ENCODE measurements at places on chromosomes 5 and 9.

GRCh38 chr9:126411948-126412284 is 85.3 kb downstream of the MVB12B start:
- DNase-seq = no peak

DNA sequence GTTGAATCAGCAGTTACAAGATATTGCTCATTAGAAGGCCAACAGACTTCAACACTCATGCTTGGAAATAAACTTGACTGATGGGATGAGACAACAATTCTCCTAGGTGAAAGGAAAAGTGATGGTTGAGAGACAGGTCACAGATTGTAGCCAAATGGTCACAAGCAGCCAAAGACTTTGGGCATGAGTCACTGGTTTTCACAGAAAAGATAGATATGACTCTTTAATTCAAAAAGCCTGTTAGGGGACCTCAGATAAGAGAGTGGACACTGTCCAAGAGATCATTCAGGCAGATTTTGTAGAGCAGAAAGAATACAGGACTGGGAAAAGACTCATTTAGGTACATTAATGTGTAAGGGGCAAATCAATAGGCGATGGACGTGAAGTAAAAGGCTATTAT is 982.5 kb downstream of the MAT2B start:
- DNase-seq = no peak

DNA sequence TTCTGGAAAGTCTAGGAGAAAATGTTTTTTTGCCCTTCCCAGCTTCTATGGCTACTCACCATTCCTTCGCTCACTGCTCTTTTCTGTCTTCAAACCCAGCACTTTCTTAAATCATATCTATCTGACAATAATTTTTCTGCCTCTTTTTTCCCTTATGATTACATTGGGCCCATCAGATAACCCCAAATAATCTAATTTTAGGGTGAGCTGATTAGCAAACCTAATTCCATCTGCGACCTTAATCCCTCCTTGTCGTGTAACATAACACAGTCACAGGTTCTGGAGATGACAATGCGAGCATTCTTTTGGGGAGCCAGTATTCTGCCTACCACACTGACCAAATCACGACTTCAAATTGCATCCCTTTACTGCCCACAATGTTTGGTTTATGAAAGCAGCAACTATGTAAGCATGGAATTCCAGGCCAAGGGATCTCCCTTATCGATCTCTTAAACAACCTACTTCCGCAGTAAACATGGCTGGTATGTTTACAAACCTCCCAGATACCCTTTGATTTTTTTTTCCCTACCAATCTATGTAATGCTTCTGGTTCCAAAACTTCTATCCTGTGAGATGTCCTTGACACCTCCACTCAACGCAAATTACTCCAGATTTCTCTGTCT is 2122.2 kb downstream of the MAT2B start:
- no peak for DNase-seq

DNA sequence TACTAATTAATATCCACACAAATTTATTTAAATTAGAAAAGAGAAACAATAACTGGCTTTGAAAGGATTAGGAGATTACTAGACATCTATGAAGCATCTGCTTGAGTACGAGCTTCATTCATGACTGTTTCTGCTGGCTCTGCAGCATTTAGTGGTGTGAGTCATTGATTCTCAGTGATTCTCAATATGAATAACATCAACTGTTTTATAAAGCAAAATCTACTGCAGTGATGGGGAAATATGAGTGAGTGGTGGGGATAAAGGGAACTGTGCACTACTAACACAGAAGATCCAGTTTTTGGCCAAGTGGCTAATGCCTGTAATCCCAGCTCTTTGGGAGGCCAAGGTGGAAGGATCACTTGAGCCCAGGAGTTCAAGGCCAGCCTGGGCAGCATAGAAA is 8.4 kb downstream of the FNBP1 start:
- no peak for DNase-seq

DNA sequence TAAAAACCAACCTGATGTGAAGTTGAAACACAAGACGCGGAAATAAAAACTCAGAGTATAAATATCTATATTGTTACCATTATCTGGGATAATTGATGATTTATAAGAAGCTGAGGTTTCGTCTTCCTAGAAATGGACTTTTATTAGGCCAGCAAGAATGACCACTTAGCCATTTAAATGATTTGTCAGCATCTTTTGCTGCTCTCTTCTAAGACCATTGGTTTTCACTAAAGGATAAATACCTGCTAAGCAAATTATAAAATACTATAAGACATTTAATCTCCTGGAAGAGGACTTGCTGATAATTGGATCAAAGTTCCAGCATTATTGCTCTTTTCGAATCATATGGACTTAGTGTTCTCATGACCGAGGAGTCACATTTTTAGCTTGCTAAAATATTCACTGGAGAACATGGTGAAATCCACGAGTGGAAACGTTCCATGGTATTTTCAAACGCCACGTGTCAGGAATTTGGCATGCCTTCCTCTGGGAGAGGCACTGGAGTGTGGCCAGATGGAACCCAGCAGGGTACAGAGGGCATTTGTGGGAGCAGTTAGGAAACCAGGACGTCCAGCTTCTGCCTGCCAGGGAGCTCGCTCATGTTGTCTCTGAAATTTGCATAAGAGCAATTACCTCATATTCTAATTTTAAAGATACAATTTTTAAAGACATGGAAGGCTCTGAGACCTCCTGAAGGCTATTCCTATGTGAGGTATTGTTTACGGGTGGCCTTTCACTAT is 43.1 kb downstream of the TNFAIP8 start:
- no peak for DNase-seq

DNA sequence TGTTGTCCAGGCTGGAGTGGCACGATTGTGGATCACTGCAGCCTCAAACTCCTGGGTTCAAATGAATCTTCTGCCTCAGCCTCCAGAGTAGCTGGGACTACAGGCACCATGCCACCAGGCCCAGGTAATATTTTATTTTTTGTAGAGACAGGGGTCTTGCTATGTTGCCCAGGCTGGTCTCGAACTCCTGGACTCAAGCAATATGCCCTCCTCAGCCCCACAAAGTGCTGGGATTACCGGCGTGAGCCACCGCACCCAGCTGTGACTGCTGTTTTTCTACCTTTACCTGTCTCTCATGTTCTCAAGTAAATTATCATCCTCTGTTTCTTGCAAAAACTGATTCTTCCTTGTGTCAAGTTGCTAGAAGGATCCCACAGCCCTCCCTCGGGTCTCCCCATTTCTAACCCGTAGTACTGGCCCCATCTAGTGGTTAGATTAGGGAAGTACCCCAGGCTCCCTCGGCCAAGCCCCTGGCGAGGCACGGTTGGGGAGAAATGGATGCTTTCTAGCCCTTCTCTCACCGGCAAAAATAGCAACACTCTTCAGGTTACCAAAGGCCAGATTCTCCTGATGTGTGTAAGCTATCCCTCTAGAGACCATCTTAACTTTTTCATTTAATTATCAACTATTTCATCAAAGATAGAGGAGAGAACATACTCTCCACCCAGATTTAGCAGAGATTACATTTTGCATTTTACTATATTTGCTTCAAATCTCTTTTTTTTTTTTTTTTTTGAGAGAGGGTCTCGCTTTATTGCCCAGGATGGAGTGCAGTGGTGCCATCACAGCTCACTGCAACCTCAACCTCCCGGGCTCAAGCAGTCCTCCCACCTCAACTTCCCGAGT is 19.2 kb upstream of the TOR1B start:
- peak; percentile 39 for DNase-seq

GRCh38 chr5:169838688-169839087 is 141.6 kb downstream of the INSYN2B start:
- DNase-seq = no peak

GRCh38 chr5:157821822-157822622 is 36.9 kb downstream of the CLINT1 start:
- DNase-seq = no peak

GRCh38 chr9:13377171-13377925 is 97.9 kb upstream of the MPDZ start:
- DNase-seq = no peak

GRCh38 chr5:55286411-55286933 is 21.0 kb downstream of the DHX29 start:
- no peak for DNase-seq
